ENCODE measurements at places on chromosomes 3 and 15.
A peak's percentile ranks its signal among the peaks of the same experiment; 100 is the strongest.

DNA sequence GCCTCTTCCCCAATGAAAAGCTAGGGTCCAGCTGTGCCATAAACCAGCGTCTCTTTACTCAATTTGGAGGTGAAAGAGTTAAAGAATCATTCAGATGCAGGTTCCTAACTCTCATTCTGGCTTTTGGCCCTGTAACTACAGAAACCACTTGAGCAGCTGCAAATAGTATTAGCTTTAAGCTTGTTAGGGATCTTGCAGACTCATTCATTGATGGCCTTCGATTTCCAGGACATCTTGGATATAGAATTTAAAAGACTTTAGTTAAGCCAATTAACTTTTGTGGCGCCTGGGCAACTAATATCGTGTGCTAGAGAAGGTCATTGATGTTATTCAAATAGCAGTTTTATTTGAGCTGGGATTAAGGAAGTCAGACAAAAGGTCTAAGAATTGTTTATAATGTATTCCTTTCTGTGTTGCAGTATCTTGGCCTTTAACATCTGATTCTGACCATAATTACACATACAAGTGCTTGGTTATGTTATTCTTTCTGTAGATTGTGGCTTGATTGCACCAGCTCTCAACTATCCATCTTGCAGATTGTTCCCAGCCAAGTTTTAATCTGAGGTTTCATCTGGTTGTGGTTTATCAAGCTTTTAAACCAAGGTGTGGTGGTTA lies 185.3 kb downstream of the CACNA2D3 start:
- DNase-seq = no peak

DNA sequence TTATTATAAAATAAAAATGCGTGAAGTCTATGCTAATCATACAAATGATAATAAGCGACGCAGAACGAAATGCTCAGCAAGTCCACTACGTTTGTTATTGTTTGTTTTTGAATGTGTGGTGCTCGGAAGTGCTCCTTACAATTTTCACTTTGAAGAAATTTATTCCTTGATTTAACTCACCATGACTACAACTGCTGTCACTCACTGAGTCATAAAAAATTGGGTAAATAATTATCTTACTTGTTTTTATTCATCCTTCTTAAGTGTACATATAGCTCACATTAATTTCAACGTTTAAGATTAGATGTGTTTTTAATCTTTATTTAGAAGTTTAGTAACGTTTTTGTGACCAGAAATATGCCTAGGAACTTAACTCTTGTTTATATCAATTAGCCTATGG lies 66.7 kb upstream of the NANOGP8 start:
- no peak for DNase-seq

GRCh38 chr3:4425707-4426106 lies 41.4 kb downstream of the SUMF1 start:
- no peak for DNase-seq

- no peak for DNase-seq
Measured at GRCh38 chr3:187352581-187353575, 15.3 kb upstream of the RTP4 start.

DNA sequence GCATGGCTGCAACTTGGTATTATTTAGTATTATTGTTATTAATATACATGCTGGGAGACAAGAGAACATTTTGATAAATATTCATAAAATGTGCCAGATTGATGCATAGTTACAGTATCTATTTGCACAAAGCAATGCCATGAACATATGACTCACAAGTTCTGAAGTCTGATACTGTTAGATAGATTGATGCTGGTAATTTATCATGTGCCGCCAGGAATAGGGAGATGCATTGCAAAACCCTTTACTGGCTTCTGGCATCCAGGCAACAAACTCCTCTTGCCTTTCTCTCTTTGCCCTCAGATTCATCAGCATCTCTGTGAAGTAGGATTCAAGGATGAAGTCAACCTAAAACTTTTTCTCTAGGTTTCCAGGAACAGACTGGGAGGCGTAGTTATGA lies 41.0 kb upstream of the SLC25A26 start:
- no peak for DNase-seq

DNA sequence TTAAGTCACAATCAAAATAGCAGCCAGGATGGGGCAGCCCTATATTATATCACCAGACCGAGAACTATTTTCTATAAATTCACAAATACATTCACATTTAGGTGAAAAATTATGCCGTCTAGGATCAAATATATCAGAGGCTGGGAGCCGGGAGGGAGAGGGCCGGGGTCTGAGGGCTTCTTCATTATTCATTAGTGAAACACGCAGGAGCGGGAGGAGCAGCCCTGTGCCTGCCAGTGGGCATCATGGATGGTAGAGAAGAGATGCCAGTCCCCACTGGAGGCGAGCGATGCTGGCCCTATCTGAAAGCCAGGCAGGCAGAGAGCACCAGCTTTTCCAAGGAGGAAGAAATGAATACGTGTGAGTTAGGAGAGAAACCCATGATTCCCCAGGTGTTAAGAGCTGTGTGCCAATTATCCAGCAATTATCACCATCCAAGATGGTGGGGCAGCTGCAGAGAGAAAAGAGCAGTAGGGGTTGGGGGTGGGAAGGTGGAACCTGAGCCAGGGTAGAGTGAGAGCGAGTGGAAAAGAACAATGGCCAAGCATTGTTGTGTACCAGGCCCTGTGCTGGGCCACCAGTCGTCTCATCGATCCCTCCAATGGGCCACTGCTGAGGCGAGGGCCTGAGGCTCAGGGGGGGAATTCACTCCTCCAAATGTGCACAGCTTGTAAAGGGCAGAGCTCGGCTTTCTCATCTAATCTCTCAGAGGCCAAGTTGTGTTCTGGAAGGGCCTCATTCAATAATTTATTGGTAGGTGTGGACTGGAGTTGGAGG lies 261.3 kb upstream of the TLE3 start:
- DNase-seq = no peak

GRCh38 chr3:81302045-81302444 lies 459.4 kb downstream of the GBE1 start:
- peak; percentile 12 for DNase-seq

GRCh38 chr3:42053476-42053875 lies 37.7 kb upstream of the TRAK1 start:
- no peak for DNase-seq

Measured in SW 1271 (cell line).